ENCODE measurements at places on chromosomes 11 and 22.

DNA sequence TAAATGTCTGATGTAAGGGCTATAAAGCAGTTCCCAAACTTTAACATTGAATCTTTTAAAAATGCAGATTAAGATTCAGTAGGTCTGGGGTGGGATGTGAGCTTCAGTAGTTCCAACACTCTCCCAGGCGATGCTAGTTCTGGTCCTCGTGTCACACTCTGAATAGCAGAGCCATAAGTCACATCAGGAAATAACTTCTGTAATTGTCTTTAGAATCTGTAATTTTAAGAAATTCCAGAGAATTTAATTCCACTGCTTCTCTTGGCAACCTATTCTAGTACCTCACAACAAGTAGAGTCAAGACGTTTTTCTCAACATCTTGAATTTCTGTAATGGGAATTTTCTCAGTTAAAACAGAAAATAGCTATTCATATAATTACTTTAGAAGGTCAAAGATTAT, 223.1 kb downstream of the TMEM135 start:
- no peak for DNase-seq

GRCh38 chr11:2199466-2200341, 28.1 kb upstream of the TH start:
- no peak for DNase-seq

DNA sequence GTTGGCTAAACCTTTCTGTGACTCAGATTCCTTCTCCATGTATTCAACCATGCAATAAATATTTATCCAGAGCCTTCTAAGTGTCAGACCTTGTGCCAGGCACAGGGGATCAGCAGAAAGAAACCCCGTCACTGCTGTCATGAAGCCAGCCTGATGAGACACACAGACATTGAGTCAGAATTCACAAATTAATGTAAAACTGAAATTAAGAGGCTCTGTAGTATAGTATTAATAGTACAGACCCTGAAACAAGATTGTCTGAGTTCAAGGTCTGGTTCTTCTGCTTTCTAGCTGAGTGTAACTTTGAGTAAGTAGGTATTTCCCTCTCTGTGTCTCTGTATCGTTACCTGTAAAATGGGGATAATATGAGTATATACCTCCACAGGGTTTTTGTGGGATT, 46.9 kb downstream of the ME3 start:
- DNase-seq, result no peak

GRCh38 chr11:7977232-7977917, 9.8 kb upstream of the EIF3F start:
- DNase-seq, result no peak

DNA sequence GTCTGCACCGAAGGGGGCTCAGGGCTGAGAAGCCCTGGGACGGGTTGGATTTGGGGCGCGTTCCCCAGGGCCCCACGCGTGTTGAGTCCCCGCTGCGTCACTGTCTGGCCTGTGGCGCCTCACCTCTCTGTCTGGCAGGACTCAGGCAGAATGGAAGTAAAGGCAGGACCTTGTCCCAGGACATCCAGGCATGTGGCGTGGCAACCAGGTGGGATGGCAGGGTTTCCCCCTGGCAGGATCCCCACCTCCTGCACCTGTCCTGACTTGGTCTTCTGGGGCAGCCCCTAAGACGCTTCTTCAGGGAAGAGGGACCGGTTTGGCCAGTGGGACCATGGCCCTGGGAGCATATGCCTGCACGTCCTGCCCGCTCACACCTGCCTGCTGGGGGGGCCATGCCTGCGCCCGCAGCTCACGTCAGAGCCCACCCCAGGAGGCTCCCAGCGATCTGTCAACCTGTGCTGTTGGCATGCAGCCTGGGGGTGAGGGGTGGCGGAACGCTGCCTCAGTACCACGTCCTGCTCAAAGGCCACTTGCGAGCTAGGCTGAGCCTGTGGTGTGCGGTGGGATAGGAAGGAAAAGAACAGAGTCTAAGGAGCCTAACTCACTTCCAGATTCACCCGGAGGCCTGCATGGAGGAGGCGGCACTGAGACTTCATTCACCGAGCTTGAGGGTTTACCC, 72.7 kb downstream of the KCNQ1 start:
- DNase-seq, result no peak

DNA sequence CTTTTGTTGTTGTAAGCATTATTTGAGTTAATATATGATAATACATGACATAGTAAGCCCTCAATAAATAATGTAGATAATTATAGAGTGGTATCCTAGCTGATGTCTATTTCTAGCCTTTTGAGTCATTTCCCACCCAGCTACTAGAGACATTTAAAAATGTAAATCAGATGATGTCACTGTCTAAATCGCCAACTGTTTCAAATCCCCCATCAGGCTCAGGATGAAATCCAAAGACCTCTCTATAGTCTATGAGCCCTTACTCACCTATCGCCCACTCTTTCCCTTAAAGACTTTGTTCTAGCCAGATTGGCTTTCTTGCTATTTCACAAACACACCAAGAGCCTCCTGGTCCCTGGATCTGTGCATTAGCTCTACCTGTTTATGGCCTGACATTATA, 135.4 kb upstream of the PLET1 start:
- no peak for DNase-seq
